ENCODE measurements at places on chromosomes 12 and 14.

- DNase-seq, result no peak
These were observed 50.3 kb downstream of the RIMBP2 start for GRCh38 chr12:130665753-130666152.

GRCh38 chr12:116689979-116690744 lies 47.7 kb downstream of the SPRING1 start:
- no peak for DNase-seq

GRCh38 chr14:68908803-68909202 lies 70.3 kb downstream of the ACTN1 start:
- no peak for DNase-seq

DNA sequence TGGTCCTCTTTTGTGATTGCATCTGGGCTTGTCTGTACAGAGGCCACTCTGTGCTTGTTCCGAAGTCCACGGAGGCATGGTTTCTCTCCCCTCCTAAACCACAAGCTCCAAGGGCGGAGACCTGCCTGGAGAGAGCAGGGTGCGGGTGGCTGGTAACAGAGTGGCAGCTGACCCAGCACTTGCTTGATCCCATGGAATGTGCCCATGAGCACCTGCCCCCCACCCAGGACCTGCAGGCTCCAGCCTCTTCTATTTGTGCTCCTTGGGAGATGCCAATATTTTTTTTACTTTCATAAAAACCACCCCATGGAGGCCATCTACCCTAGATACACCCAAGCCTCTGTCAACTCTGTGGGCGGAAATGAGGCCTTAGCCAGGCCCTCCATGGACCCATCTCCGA lies 104.7 kb downstream of the PRMT8 start:
- DNase-seq, result no peak

GRCh38 chr12:128381946-128382345 lies 115.0 kb downstream of the TMEM132C start:
- no peak for DNase-seq

GRCh38 chr12:47314996-47315395 lies 235.2 kb upstream of the AMIGO2 start:
- no peak for DNase-seq

GRCh38 chr12:95099270-95099790 lies 25.9 kb upstream of the NR2C1 start:
- no peak for DNase-seq

DNA sequence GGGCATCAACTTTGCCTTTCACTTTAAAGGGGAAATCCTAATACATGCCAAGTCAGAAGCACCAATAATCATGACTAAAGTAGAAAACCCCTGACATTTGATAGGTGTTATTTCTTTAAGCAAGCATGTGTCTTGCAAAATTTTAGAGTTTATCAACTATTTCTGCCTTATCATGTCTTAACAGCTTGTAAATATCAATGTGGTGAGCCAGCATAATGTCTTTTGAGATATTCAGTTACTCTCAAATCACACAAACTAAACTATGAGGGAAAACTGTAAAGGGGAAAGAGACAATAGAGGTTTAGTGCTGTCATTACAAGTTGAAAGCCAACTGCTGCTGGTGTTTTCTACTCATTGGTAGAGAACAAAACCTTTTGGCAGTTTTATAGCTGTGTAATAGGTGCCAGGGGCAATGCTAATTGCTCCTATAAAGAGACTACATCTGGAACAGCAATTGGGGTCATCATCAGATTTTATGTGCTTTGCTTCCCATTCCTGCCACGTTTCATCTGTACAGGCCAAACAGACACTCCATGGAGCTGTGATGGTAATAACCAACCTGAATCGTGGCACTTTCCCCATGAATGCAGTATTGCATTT lies 1027.4 kb downstream of the FSCB start:
- DNase-seq, result no peak

- no peak for DNase-seq
These were observed 764.3 kb downstream of the NOVA1 start for GRCh38 chr14:25833341-25834126.

- DNase-seq, result no peak
These were observed 52.4 kb downstream of the SYT1 start for GRCh38 chr12:78916845-78917480.

- DNase-seq, result no peak
These were observed 33.0 kb downstream of the BTBD7 start for GRCh38 chr14:93299866-93300265.

DNA sequence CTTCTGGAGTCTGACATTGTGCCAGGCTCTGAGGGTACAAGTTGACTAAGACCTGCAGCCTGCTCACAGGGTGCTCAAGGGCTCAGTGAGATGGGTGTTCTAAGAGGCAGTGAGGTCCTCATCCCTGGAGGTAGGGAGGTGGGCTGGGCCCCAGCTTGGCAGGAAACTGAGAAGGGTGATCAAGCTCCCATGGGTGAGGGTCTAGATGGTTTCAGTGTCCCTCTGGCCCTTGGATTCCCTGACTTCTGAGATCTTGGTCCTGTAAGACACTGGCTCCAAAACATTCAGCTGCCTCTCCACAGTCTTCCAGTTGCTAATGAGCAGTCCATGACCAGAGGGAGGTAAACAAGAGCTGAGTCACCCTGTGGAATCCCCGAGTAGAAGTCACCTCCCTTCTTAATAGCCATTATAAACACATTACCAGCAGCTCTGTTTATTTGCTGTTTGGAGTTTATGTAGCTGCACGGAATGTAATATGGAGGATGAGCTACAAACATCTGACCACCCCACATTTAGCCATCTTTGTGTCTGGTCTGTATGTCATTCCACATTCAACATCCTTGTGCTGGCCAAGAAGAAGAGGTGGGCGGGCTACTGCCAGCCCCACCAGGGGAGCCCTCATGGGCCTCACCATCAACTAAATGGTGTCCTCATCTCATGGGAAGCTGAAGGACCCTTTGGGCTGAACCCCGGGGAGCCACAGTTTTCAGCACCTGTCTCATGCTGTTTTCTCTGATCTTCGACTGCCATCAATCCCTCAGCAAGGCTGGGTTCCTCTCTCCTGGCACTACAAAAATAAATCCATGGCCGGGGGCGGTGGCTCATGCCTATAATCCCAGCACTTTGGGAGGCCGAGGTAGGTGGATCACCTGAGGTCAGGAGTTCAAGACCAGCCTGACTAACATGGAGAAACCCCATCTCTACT lies 37.2 kb upstream of the BDKRB2 start:
- peak; percentile 92 for DNase-seq

- DNase-seq, result no peak
These were observed 157.1 kb upstream of the GARIN2 start for GRCh38 chr14:67031920-67032774.

Data from AG20443 (cell line).